ENCODE measurements at places on chromosomes 5 and 9. TPM values are rescaled to one million over a fixed set of nuclear protein-coding genes. Genes with fewer than 3 reads are reported as not detected.

PHF24 gene
- total RNA-seq: 0.36 TPM

ZNG1E gene
- 18.7 TPM for total RNA-seq

LPAR1 gene
- total RNA-seq: 36.2 TPM

- no peak for DNase-seq
These were observed 13.9 kb upstream of the DDX41 start for GRCh38 chr5:177530638-177531037.

DNA sequence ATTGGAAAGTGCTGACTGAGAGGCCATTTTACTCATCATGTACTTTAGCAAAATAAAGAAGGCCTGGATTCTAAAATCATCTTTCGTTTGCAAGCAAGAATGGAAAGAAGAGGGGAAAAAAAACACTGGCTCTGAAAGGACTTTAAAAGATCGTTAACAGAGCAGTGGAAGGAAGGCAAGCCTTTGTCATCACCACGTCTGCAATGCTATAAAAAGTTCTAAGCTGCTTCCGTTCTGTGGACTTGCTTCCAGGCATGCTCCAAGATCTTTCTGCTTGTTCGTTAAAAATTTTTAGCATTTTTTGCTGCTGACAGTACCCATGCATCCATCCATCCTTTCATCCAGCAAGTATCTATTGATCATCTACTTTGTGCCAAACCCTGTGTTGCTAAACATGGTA, 226.5 kb downstream of the GABBR2 start:
- no peak for DNase-seq

- no peak for DNase-seq
These were observed 1926.3 kb upstream of the WWC1 start for GRCh38 chr5:166365164-166365563.

DNA sequence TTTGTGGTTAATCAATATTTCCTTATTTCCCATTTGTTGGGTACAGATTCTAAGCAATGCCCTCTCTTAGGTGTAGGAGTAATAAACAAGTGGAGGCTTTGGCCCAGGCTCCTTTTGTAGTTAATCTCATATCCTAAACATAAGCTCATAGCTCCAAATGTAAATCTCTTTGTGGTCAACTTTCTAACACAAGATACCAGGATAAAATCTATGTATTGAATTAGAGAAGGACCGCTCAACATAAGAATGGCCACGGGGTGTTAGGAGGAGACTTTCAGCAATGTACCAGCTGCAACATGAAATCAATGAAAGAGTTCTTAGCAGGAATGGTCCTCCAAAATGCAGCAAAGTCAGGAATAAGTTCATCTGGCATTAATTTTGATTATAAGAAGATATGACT, 334.5 kb upstream of the ITGA1 start:
- DNase-seq: no peak

DNA sequence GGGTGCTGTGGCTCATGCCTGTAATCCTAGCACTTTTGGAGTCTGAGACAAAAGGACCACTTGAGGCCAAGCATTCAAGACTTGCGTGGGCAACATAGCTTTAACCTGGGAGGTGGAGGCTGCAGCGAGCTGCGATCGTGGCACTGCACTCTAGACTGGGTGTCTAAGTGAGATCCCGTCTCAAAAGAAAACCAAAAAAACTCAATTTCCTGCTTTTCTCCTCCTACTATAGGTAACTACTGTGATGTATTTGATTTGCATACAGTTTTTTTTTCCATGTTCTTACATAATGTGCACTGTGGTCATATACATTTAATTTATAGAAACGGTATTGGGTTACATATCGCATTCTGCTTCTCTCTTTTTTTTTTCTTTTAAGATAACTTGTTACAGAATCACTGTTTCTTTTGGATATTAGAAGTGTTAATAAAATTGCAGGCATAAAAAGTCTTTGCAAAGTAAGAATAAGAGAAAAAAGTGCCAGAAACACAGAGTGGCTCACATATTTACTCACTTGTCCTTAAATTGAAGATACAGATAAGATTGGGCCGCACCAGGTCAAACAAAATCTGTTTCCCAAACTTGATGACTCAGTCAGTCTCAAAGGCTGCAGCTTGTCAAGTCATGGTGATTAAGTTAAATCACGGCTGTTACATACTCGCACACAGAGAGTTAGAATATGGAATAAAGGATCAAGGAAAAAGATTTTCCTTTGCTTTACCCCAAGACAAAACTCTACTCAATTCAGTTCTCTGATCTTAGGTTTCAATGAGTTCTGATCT, 2.0 kb upstream of the PTGR1 start:
- no peak for DNase-seq

- DNase-seq: no peak
These were observed 13.6 kb upstream of the SLC22A4 start for GRCh38 chr5:132280371-132281240.

GRCh38 chr9:131618785-131619184, 73.5 kb downstream of the PRRT1B start:
- DNase-seq: no peak

- DNase-seq: no peak
These were observed 12.7 kb upstream of the TMEM174 start for GRCh38 chr5:73160239-73160671.

DNA sequence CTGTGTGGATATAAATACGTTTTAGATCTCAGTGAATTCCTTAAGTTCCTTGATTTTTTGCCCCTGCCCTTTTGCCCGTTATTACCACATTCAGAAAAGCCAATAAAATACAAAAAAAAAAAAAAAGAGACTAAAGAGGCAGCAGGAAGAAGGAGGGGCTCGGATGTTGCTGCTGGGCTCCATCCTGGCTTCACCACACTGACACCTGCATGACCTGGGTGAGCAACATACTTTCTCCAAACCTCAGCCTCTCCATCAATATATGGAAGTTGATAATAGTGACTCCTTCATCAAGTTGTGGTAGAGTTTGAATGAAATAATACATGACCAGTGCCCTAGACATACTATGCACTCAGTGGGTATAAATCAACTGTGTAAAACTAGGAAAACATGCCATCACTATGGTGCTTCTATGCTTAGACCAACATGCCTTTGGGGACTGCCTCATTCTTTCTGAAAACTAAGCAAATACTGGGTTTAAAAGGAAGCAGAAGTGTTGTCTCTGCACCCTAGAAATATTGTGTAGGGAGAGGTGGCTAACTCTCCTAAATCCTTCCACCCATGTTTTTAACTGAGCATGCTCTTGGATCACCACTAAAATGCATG, 243.0 kb downstream of the PIK3R1 start:
- DNase-seq: no peak

All from right cardiac atrium (tissue), 5 donors.